ENCODE measurements at places on chromosomes 5 and 9.
A peak's percentile ranks its signal among the peaks of the same experiment; 100 is the strongest.

DNA sequence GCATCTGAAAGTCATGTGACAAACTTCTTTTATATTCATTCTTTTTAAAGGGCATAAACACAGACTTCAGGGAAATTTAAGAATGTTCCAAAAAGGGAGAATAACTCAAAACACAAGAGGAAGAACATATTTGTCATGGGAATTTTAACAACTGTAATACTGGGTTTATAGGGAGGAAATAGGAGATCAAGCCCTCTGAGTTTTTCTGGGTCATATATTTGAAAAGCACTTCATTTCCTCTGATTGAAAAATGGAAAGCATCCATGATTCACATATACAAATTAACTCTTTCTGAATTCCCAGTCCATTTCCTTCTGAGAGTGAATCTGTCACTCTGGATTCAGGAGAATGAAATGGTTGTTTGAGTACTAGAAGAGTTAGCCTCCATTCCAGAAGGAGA is 26.8 kb downstream of the LURAP1L start:
- DNase-seq: no peak

DNA sequence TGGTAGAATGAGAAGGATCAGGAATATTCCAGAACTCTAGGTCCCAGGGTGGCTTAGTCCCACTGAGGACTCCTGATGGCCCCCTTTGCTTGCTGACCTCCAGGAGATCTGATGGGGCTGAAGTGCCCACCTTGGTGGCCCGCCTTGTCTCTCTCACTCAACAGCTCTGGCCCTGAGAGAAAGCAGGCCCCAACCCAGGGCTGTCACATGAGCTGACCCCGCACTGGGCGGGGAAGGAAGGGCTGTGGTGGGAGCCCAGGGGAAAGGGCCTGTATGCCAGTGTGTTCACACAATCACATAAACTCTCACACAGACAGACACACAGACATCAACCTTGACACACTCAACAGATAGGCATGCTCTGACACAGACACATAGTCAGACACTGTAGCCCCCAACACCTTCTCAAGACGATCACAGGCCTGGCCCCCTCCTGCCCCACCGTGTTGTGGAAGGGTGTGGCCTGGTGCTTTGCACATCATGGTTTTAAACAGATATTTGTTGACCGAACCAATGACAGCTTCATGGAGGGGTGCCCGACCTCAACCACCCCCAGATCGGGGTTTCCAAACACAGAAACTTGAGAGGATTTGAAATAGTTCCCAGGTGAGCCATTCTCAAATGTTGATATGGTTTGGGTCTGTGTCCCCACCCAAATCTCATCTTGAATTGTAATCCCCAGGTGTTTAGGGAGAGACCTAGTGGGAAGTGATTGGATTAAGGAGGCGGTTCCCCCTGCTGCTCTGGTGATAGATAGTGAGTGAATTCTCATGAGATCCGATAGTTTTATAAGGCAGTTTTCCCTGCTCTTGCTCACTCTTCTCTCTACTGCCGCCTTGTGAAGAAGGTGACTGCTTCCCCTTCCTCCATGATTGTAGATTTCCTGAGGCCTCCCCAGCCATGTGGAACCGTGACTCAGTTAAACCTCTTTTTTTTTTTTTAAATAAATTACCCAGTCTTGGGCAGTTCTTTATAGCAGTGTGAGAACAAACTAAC is 48.5 kb upstream of the HAND1 start:
- DNase-seq: no peak

GRCh38 chr5:153617190-153617589 is 126.7 kb downstream of the GRIA1 start:
- no peak for DNase-seq

DNA sequence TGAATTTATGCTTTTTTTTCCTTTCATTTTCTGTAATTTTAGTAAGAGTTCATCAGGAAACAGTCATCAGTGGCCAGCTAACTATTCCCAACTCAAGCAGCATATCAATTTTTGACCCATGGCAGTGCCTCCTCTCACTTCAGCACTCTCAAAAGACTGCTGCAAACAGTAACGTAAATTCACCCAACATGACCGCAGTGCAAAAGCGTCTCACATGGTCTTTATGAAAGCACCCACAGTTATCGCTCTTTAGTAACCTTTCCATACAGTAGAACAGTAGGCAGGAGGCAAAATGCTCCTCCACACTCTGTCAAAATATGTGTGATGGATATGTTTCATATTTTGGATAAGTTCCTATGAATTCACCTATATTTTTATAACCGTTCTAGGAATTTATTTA is 48.6 kb downstream of the PARP8 start:
- no peak for DNase-seq

DNA sequence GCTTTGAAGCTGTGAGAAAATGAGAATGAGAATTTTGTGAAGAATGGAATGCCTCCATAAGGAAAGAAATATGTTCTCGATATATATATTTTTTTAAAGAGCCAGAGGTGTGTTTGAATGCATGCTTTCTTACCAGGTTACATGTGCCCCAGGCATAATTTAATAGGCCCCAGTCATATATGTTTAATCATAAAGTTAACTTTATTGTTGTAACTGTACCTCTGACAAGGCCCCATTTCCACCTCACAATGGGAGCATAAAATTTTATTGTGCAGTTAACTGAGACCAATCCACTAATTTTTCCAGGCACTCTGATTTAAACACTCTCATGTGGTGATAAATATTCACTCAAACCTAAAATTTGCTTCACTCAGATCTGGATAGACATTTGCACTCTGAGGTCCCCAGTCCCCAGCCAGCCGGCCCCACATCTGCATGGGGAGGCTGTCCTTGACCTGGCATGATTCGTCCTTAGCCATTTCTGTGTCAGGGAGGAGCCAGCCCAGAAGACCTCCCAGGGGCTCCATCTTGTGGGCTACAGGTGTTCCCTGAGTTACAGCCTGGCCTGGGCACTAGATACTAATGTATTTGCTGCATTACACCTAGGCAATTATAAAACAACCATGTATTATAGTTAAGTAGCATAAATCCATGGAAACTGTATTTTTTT is 245.8 kb downstream of the MTRR start:
- no peak for DNase-seq

GRCh38 chr5:107868650-107869409 is 198.1 kb upstream of the EFNA5 start:
- no peak for DNase-seq

- no peak for DNase-seq
These were observed 204.6 kb downstream of the RFX3 start for GRCh38 chr9:3321186-3321585.

DNA sequence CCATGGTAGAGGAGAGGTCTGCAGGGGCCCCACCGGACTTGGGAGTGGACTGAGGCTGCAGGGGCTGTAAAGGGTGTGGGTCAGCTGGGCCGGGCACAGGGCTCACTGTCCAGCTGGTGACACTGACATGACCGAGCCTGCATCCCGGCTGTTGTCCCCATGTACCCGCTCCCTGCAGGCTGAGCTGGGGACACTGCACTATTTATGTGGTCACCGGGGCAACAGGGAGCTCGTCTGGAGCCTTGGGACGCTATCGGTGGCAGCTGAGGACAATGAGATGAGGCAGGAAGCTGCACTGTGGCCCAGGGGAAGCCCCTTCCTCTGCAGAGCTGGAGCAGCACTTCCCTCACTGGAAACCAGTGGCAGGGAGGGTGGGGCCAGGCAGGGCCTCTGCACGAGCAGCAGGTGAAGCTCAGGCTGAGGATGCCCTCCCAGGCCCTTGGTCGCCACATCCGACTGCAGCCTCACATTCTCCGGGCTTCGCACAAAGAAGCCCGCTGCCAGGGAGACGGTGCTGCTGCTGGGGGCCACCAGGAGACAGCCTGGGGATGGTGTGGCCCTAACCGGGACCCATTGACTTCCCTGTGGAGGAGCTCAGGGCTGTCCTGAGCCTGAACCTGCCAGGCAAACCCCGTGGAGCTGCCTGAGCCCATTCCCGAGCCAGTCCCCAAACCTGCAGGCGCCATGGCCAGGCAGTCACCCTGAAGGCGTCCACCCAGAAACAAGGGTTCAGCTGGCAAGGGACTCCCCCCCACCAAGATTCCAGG is 26.4 kb downstream of the ZDHHC11B start:
- DNase-seq: no peak

GRCh38 chr5:150527038-150527437 is 19.1 kb downstream of the NDST1 start:
- DNase-seq: no peak

GRCh38 chr5:176190886-176191755 is 47.1 kb upstream of the SIMC1 start:
- DNase-seq: no peak

- no peak for DNase-seq
These were observed 135.1 kb downstream of the CD180 start for GRCh38 chr5:67061511-67061910.

DNA sequence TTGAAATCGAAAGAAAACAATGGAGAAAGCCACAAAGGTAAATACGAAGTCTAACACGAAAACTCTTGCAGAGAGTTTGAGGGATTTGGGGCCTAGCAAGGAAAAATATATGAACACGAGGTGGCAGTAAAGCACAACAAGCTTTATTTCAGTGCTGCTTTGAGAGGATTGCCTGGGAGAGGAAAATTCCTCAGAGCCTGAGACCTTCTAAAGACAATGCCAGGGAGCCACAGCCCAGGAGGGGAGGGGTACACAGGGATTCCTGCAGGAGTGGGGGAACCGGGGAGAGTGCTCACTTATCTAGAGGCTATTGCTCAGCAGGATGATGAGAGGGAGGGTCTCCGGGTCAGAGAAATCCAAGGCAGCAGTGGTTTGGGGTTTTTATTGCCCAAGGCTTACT is 134.9 kb upstream of the ADCY2 start:
- DNase-seq: no peak

GRCh38 chr9:22141908-22142307 is 132.8 kb upstream of the CDKN2B start:
- DNase-seq: no peak

- no peak for DNase-seq
These were observed 33.4 kb upstream of the ADAMTS2 start for GRCh38 chr5:179378441-179379271.

- DNase-seq: no peak
These were observed 142.9 kb upstream of the POU5F2 start for GRCh38 chr5:93884254-93884653.

DNA sequence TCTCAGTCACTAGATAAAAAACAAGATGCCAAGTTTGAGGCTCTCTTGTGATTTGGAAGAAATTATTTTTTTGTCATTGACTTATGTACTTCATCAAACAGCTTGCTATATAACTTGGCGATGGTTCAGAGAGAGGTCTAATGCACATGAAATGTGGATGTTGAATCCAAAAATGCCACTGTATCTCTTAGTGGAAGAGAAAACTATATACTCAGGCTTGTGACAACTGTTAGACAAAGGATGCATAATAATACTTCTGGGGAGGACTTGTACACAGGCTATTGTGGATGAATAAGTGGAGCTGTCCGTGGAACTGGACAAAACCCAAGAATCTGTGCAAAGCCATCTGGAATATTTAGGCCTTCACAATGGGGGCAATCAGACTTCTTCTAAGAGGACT is 162.9 kb upstream of the NMUR2 start:
- no peak for DNase-seq

GRCh38 chr5:154860765-154861164 is 2.3 kb downstream of the CNOT8 start:
- DNase-seq: no peak

GRCh38 chr9:132354637-132355355 is at the start of gene SETX:
Gene SETX, minus strand, starts transcription at chr9:132354986. Its CDS starts 5,558 bp downstream, at chr9:132349428.
- peak; percentile 98 for DNase-seq

- no peak for DNase-seq
These were observed 191.4 kb downstream of the MAN2A1 start for GRCh38 chr5:109880907-109881685.

Data from stimulated activated CD4-positive, alpha-beta T cell treated with anti-CD3 and anti-CD28 coated beads, Interleukin-4, amount 100 ng/mL, for 1 hour (primary cell).